ENCODE measurements at places on chromosomes 3 and 15. TPM values are rescaled to one million over a fixed set of nuclear protein-coding genes. Genes with fewer than 3 reads are reported as not detected.
A peak's percentile ranks its signal among the peaks of the same experiment; 100 is the strongest.

MYZAP gene
- total RNA-seq, result 3.2 TPM

LAMB2 gene
- 192 TPM for total RNA-seq

LDHAL6B gene
- not detected for total RNA-seq

AGTR1 gene
- not detected for total RNA-seq

GRCh38 chr15:71705151-71705550 lies 105.2 kb upstream of the NR2E3 start:
- peak; percentile 75 for DNase-seq

- no peak for DNase-seq
Observed at GRCh38 chr3:194585880-194586281, 47.3 kb downstream of the TMEM44 start.

LRRN1 gene
- total RNA-seq, result 7.7 TPM

DNA sequence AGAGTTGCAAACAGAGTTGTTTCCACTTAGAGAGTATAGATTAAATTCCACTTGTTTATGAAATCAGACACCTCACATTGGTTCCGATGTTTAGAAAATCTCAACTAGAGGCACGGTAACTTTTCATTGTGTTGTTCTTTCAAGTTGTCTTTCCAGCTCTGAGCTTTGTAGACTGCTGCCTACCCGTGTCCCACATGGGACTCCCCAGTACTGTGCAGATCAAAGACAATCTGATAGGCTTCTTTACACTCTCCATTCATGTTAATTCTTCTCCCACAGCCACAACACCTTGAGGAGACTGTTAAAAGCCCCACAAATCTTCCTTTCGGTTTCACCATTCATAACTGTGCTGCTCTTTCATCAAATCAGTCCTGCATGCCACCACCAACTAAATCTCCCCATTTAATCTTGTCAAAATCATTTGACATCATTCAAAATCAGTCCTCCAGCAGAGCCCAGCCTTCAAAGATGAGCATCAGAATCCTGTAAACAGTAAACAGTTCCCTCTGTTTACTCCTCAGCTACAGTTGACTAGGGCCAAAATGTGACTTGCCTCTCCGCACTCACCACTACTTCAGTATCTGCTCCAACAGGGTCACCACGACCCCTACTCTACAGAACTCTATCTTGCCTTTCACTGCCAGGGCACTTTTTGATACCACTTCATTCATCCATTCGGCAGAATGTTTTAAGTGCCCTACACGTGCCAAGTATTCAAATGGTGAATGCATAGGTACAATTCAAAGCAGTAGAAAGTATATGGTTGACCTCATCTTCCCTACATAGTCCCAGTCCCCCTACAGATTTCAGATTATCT lies 8.3 kb downstream of the ANXA2 start:
- DNase-seq, result no peak

GRCh38 chr15:48385031-48385830 lies 54.0 kb downstream of the DUT start:
- DNase-seq, result peak; percentile 95

GPR15 gene
- not detected for total RNA-seq

- DNase-seq, result peak; percentile 63
Observed at GRCh38 chr15:74950078-74950908, 6.3 kb downstream of the RPP25 start.

CCDC14 gene
- total RNA-seq, result 53.4 TPM

- no peak for DNase-seq
Observed at GRCh38 chr3:134375582-134376384, 1.5 kb upstream of the AMOTL2 start.

DNA sequence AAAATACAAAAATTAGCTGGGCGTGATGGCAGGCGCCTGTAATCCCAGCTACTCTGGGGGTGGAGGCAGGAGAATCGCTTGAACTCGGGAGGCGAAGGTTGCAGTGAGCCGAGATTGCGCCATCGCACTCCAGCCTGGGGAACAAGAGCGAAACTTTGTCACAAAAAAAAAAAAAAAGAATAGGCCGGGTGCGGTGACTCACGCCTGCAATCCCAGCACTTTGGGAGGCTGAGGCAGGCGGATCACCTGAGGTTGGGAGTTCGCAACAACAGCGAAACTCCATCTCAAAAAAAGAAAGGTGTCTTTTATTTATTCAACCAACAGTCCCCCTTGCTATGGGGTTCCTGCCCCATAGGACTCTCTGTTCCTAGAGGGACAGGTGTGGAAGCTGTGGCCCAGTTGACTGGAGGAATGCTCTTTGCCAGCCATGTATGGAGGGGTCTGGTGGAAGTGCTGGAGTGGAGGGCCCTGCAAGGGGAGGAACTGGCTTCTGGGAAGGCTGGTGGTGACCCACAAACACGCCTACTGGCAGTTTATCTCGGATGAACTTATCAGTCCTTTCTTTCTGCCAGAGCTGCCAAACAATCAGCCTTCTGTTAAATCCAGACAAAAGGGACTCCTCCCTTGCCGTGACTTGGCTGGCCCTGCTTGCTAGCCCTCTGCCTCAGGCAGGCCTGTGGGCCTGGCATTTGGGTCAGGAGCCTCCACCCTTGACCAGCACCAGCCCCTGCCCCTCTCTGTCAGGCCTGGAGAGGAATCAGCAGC lies 4.6 kb upstream of the DAG1 start:
- no peak for DNase-seq

RASGRP1 gene
- total RNA-seq, result 1.5 TPM

DNA sequence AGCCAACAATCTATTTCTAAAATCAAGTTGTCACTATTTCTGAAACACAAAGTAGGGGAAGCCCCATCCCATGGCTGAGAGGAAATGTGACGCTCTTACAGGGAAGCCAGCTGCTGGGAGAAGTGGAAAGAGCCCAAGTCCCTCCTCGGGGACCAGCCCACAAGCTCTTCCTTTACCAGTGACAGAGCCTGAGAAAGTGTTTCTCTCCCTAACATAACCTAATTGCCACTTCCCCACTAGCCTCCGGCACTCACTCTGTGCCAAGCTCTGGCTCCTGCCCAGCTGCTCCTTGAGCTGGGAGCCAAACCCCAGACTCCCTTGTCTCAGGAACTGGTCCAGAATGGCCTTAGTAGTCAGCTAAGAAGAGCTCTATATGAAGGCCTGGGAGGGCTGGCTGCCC lies 42.9 kb downstream of the TNFAIP8L3 start:
- DNase-seq, result no peak

MNS1 gene
- total RNA-seq, result 9.3 TPM

DNA sequence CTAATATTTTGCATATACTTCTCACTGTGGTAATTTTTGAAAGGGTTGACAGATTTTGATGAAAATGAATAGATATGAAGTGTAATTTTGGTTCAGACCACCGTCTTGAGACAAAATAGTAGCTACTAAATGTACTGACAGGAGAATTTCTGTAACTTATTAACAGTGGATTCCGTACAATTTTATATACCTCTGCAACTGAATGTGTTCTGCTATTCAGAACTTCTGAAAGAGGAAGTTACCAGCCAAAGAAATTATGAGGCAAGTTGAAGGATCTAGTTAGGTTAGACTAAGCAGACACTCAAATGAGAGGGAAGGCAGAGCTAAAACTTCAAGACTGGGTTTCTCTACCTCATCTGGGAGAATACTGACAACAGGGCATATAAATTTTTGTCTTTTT lies 29.4 kb downstream of the GAP43 start:
- DNase-seq, result no peak

FBXO40 gene
- total RNA-seq, result not detected

STAB1 gene
- 0.12 TPM for total RNA-seq

EPM2AIP1 gene
- 24.2 TPM for total RNA-seq

IDH2 gene
- total RNA-seq, result 61.6 TPM

C3orf85 gene
- not detected for total RNA-seq

CCNB2 gene
- 118 TPM for total RNA-seq

ZNF860 gene
- 2.3 TPM for total RNA-seq

GRCh38 chr3:22959593-22959992 lies 243.5 kb upstream of the UBE2E2 start:
- no peak for DNase-seq

FGF12 gene
- total RNA-seq, result 4.9 TPM

DNA sequence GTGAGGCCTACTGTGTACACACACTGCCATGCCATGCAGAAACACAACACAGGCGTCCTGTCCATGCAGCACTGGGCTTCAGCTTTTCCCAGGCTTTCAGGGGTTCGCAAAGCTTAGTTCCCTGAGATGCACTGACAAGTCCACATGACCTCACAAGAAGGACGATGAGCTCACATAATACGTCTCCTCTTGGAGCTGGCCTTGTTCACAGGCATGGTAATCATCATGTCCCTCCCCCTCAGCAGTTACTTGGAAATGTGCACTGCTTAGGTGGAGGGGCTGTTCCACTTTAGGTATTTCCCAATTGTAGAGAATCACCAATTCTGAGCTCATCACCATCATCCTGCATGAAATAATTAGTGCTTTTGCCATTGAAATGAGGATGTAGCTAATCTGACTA lies 308.8 kb downstream of the LRTM1 start:
- no peak for DNase-seq

Data from A172 (cell line).